T-helper 2 cell treated with Interferon-gamma antibody and Interleukin-4, amounts not matched to agents 100 ng/mL and 5 ng/mL, for 36 hours (primary cell): ENCODE measurements at places on chromosomes 3 and 15. TPM values are rescaled to one million over a fixed set of nuclear protein-coding genes. Genes with fewer than 3 reads are reported as not detected.

Gene CRTC3
- 106 and 112 TPM in 2 replicates for total RNA-seq

Gene MYZAP
- 0.14 and 0.27 TPM in 2 replicates for total RNA-seq

Gene TMC3
- not detected in 2 replicates for total RNA-seq

Gene CFAP100
- not detected in 2 replicates for total RNA-seq

Gene DCLK3
- not detected in 2 replicates for total RNA-seq

Gene C2CD4A
- total RNA-seq: not detected in 2 replicates

Gene MEX3B
- total RNA-seq: 0.95 and 1.0 TPM in 2 replicates

Gene CERS3
- 0.45 and 0.57 TPM in 2 replicates for total RNA-seq

Gene BFSP2
- 0.36 and 1.0 TPM in 2 replicates for total RNA-seq

Gene CCDC33
- total RNA-seq: not detected in 2 replicates

Gene SLC51A
- not detected in 2 replicates for total RNA-seq

Gene SQOR
- total RNA-seq: 92.6 and 98.4 TPM in 2 replicates

Gene LRRC15
- total RNA-seq: not detected in 2 replicates

Gene CPNE9
- total RNA-seq: 0.20 and 0.36 TPM in 2 replicates

Gene IL5RA
- total RNA-seq: not detected in 2 replicates

Gene GCNT3
- not detected in 2 replicates for total RNA-seq

Gene CCR5
- 8.9 TPM in 2 replicates for total RNA-seq

Gene REC114
- total RNA-seq: not detected in 2 replicates

Gene FBXO40
- total RNA-seq: not detected in 2 replicates

Gene ECE2
- not detected in 2 replicates for total RNA-seq

Gene C15orf61
- total RNA-seq: 4.6 and 4.7 TPM in 2 replicates

Gene AHSG
- total RNA-seq: not detected in 2 replicates

Gene ITIH1
- not detected in 2 replicates for total RNA-seq

Gene HRG
- not detected in 2 replicates for total RNA-seq

Gene ZPLD1
- not detected in 2 replicates for total RNA-seq

Gene DISP2
- total RNA-seq: 0.32 and 0.52 TPM in 2 replicates

Gene CPLX3
- total RNA-seq: 0.25 TPM in 2 replicates

Gene CEMIP
- 0.91 TPM in 2 replicates for total RNA-seq

Gene TPRG1
- 27.6 and 29.5 TPM in 2 replicates for total RNA-seq

Gene OCA2
- not detected in 2 replicates for total RNA-seq

Gene CHRM5
- total RNA-seq: not detected in 2 replicates

Gene GOLGA6L10
- 0.32 and 0.84 TPM in 2 replicates for total RNA-seq

Gene NXPE3
- 21.3 and 22.1 TPM in 2 replicates for total RNA-seq

Gene RSRC1
- 47.2 TPM in 2 replicates for total RNA-seq

Gene CSTA
- total RNA-seq: not detected in 2 replicates

Gene SGO1
- 29.7 and 30.5 TPM in 2 replicates for total RNA-seq

Gene KCNAB1
- not detected in 2 replicates for total RNA-seq

Gene STRC
- total RNA-seq: 0.36 and 0.48 TPM in 2 replicates

Gene TUSC7
- total RNA-seq: not detected in 2 replicates

Gene CFAP92
- not detected in 2 replicates for total RNA-seq

Gene CLEC3B
- 0.27 and 0.36 TPM in 2 replicates for total RNA-seq

Gene CD276
- total RNA-seq: 1.1 and 2.8 TPM in 2 replicates

Gene SLC30A4
- total RNA-seq: 2.2 and 3.0 TPM in 2 replicates
